ENCODE measurements at places on chromosomes 7 and 10.

DNA sequence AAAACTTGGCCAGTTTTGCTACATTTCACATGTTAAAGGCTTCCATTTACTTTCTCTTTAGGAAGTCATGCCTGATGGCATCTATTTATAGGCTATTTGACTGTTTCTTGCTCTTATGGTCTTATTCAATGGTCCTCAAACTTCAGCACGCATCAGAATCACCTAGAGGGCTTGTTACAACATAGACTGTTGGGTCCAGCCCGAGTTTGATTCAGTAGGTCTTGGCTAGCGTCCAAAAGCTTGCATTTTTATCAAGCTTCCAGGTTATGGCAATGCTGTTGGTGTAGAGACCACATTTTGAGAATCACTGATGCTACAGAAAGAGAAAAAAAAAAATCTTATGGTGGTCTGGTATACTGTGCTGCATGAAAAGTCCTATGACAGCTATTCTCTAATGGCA, 51.9 kb downstream of the MTPN start:
- no peaks in the 10 kb centered on the region for H3K27me3 ChIP-seq
- peak; percentile 65 for DNase-seq
- H3K27ac ChIP-seq: no peak overlapping the region
- no peak overlapping the region for H3K4me3 ChIP-seq
- H3K36me3 ChIP-seq: peaks cover 9% of the 10 kb centered on the region
- H3K4me1 ChIP-seq: peaks cover 17% of the 10 kb centered on the region

DNA sequence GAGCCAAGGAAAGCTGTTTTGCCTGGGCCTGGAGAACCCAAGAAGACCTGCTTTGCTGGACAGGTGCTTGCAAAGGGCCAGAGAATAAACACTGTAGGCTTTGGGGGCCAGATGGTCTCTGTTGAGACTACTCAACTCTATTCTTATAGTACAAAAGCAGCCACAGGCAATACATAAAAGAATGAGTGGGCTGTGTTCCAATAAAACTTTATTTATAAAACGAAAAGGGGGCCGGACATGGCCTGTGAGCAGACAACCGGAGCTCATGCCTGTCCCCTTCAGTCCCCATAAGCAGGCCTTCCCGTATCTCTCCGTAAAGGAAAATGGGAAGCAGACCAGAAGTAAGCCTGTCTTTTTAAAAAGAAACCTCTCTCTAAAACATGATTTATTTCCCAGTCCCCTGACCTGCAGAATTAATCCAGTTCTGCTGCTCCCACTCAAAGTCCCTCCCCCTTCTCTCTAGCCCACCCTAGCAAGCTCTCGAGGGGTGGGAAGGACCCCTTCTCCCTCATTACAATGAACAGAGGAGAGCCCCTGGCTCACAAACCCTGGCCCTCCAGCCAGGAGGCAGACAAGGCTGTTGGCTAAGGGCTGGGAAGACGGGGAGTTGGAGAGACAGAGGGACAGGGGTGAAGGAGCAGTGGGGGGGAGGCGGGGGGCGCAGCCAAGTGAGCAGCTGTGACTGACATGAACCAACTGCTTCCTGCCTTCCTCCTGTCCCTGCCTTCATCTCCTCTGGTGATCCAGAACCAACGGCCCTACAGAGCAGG, 177.8 kb downstream of the NEURL1 start:
- no peak overlapping the region for H3K27ac ChIP-seq
- H3K36me3 ChIP-seq: no peaks in the 10 kb centered on the region
- H3K4me1 ChIP-seq: peaks cover 7% of the 10 kb centered on the region
- no peak overlapping the region for H3K4me3 ChIP-seq
- no peak for DNase-seq
- no peaks in the 10 kb centered on the region for H3K27me3 ChIP-seq

DNA sequence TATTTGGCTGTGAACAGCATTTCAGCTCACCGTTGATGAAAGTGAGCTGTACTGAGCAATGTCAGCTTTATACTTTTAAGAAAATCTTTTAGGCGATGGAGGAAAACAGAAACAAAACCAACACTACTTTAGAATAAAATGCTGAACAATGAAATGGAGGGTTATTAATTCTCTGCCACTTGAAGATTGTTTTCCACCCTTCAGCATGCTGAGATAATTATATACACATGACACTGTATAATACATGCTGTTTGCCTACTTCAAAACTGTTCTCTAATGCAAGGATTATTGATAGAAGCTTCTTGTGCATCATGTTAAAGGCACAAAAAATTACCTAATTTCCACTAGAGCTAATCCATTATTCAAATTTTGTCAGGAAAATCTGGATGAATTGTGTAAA, 66.8 kb downstream of the CACNA2D1 start:
- no peaks in the 10 kb centered on the region for H3K36me3 ChIP-seq
- H3K4me1 ChIP-seq: no peaks in the 10 kb centered on the region
- no peak for DNase-seq

GRCh38 chr7:130995252-130996081, 261.5 kb upstream of the KLF14 start:
- peak overlapping the region; percentile 59 for H3K4me3 ChIP-seq
- H3K27ac ChIP-seq: peak overlapping the region; percentile 96
- H3K27me3 ChIP-seq: no peaks in the 10 kb centered on the region
- peak; percentile 83 for DNase-seq
- peaks cover 62% of the 10 kb centered on the region for H3K4me1 ChIP-seq

DNA sequence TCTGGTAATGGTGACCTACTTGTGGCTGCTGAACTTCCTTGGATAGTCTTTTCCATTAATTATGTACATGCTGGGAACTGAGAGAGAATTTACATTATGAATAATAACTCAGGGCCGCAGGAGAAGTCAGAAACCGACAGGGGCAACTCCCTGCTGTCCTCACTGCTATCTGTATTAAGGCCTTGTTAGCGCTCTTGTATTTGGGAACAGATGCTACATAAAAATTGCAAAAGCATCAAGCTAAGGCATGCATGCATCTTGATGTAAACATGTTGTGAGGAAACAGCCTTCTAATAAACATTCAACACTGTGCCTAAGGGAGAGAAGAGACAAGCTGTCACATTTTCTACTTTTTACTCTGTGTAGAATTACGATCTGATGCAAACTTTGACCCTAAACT, 158.4 kb downstream of the PARD3 start:
- DNase-seq: no peak
- no peak overlapping the region for H3K4me3 ChIP-seq
- H3K27me3 ChIP-seq: no peaks in the 10 kb centered on the region
- peaks cover 7% of the 10 kb centered on the region for H3K36me3 ChIP-seq

DNA sequence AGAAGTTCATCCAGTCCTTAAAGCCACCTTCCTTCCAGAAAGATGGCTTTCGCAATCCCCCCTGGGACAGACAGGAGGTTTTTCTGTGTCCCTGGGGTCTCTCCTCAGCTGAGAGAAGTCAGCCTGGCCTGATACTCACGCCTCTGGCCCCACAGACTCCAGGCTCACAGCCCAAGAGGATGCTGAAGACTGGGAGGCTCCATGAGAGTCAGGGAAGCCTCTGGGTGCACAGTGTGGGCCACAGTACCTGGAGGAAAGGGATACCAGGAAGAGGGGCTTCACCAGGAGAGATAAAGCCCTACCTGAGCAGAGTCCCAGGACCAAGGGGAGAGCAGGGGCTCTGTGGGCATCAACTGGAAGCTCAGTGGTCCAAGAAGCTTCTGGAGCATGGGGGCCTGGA, 324.4 kb downstream of the GRID1 start:
- H3K4me1 ChIP-seq: no peaks in the 10 kb centered on the region
- no peaks in the 10 kb centered on the region for H3K36me3 ChIP-seq
- DNase-seq: no peak
- no peak overlapping the region for H3K4me3 ChIP-seq
- no peak overlapping the region for H3K27ac ChIP-seq

GRCh38 chr7:127250312-127251035, 2.3 kb downstream of the GRM8 start:
- H3K36me3 ChIP-seq: peaks cover 6% of the 10 kb centered on the region
- H3K4me3 ChIP-seq: no peak overlapping the region
- H3K27me3 ChIP-seq: peaks cover 75% of the 10 kb centered on the region
- peaks cover 8% of the 10 kb centered on the region for H3K4me1 ChIP-seq
- no peak overlapping the region for H3K27ac ChIP-seq
- DNase-seq: no peak

- DNase-seq: no peak
- H3K27ac ChIP-seq: no peak overlapping the region
- H3K27me3 ChIP-seq: no peaks in the 10 kb centered on the region
- no peak overlapping the region for H3K4me3 ChIP-seq
- peaks cover 38% of the 10 kb centered on the region for H3K36me3 ChIP-seq
Measured at GRCh38 chr7:47367369-47367768, 214.5 kb downstream of the TNS3 start.

DNA sequence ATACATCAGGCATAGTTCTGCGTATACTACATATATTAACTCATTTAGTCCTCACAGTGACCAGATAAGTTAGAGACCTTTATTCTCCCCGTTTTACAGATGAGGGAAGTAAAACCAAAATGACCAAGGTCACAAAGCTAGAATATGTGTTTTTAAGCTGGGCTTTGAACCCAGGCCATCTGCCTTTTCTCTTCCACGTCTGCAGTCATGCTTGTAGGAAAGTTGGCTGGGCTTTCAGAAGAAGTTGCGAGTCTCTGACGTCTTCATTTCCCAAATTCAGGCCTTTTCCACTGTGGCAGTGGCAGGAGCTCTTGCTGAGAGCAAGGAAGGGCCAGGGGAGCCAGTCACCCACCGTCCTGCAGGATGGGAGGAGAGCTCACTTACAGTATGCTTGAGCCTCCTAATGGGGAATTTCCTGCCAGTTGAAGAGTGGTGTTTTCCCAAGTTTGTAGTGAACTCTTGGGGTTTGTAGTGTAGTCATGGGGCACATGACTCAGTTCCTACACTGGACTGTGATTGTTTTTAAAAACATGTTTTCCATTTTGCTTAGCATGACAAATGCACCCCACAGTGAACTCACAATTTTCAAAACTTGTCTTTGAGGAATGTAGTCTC, 34.2 kb downstream of the CYP17A1 start:
- DNase-seq: peak; percentile 41
- peaks cover 61% of the 10 kb centered on the region for H3K36me3 ChIP-seq
- H3K4me1 ChIP-seq: peaks cover 13% of the 10 kb centered on the region
- no peaks in the 10 kb centered on the region for H3K27me3 ChIP-seq
- no peak overlapping the region for H3K4me3 ChIP-seq
- H3K27ac ChIP-seq: peak overlapping the region; percentile 75

GRCh38 chr7:48307041-48307714, 135.9 kb downstream of the ABCA13 start:
- H3K4me1 ChIP-seq: peaks cover 18% of the 10 kb centered on the region
- no peaks in the 10 kb centered on the region for H3K27me3 ChIP-seq
- H3K36me3 ChIP-seq: no peaks in the 10 kb centered on the region
- no peak overlapping the region for H3K27ac ChIP-seq
- no peak overlapping the region for H3K4me3 ChIP-seq

DNA sequence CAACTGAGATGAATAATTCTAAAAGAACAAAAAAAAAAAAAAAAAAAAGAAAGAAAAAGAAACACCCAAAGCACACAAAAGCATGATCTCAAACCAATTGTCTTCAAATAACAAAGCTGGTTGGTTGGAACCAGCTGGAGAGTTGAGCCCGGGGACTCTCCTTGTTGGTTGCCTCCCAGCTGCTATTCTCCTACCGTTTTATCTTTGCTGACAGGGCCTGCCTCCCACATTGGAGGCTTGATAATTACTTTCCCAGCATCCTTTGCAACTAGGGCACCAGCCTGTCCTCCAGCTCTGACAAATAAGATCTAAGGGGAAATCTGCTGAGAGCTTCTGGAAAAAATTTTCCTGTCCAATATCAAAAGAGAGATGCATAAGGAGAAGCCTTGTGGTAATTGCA, 6.8 kb downstream of the PON1 start:
- peaks cover 29% of the 10 kb centered on the region for H3K27me3 ChIP-seq
- no peak for DNase-seq
- no peak overlapping the region for H3K4me3 ChIP-seq
- no peaks in the 10 kb centered on the region for H3K4me1 ChIP-seq

DNA sequence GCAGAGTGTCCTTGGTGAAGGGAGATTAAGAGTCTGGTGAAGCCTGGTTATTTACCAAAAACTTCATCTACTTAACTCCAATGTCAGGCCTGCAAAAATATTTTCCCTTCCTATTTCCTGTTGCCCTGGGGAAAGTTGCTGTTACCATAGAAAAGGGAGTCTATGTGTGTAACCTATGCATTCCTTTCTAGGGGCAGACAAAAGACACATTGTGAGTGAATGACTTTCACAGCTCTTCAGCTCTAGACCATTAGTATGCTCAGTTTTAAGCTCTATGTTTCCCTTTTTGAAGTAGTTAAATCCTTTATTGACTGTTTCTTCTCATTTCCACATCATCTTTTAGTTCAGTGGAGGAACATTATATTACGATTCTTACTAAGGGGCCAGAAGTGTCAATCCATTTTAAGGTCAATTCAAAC, 45.6 kb upstream of the SGCE start:
- DNase-seq: no peak
- H3K4me1 ChIP-seq: peaks cover 22% of the 10 kb centered on the region
- H3K4me3 ChIP-seq: no peak overlapping the region
- H3K27ac ChIP-seq: no peak overlapping the region
- no peaks in the 10 kb centered on the region for H3K36me3 ChIP-seq

DNA sequence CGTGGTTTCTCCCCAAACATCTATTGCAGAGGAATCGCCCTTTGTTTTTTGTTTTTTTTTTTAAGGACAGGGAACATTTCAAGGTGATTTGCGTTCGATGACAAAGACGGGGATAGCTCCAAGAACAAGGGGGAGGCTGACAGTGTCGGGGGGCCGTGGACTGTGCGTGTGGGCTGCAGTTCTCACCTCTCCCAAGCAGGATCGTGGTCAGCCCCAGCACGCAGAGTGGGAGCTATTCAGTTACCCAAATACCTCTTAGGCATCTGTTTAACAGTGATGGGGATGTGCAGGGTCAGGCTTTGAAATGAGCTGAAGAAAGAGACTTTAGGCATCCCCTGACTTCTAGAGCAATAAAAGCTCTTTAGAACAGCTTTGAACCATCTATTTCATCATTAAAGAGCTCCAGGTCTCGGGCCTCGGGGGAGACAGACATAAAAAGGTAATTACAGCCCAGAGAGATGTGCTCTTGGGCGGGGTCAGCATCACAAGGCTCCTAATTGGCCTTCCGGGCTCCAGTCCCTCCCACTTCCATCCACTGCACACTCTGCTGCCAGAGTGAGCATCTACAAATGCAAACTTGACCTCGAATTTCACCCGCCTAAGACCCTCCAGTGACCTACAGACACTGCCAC, 97.3 kb downstream of the MYL10 start:
- DNase-seq: no peak
- no peaks in the 10 kb centered on the region for H3K4me1 ChIP-seq
- no peak overlapping the region for H3K4me3 ChIP-seq
- peaks cover 19% of the 10 kb centered on the region for H3K27me3 ChIP-seq
- no peaks in the 10 kb centered on the region for H3K36me3 ChIP-seq
- no peak overlapping the region for H3K27ac ChIP-seq

GRCh38 chr7:135388616-135389015, 121.3 kb downstream of the CNOT4 start:
- no peaks in the 10 kb centered on the region for H3K4me1 ChIP-seq
- DNase-seq: no peak
- no peaks in the 10 kb centered on the region for H3K27me3 ChIP-seq

DNA sequence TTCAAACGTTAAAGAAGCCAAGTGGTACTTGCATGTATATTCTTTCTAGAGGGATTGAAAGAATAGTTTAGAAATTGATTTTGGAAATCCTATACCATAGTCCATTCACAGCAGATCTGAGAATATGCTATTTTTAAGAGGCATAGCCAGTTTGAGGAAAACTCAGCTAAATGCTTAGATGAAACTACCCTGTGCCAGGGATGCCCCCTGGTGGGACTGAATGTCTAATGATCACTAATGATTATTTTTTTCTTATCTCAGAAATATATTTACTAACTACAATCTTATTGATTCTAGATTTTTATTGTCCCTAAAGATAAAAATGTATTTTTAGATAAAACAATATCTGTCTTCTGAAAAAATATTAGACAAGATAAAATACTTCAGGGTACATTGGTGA, 844.9 kb upstream of the PHF14 start:
- DNase-seq: no peak
- no peaks in the 10 kb centered on the region for H3K36me3 ChIP-seq
- no peak overlapping the region for H3K4me3 ChIP-seq
